ENCODE measurements at places on chromosomes 2 and 18.
A peak's percentile ranks its signal among the peaks of the same experiment; 100 is the strongest.

DNA sequence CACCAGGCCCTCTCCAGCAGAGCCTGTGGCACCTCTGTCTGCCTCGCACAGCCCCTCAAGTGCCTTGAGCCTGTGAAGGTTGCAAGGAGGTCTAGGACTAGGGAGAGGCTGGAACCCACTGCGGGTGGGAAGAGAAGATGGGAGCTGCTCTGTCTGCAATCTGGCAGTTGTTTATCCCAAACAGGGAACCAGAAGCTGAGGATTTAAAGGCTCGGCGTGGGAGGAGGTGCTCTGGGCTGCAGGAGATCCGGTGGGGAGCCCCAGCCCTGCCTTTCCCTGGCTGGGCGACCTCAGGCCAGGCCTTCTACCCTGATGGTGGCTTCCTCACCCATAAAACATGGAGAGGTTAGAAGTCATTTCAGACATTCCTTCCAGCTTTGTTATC lies 174.1 kb downstream of the SMAD7 start:
- no peak for DNase-seq

DNA sequence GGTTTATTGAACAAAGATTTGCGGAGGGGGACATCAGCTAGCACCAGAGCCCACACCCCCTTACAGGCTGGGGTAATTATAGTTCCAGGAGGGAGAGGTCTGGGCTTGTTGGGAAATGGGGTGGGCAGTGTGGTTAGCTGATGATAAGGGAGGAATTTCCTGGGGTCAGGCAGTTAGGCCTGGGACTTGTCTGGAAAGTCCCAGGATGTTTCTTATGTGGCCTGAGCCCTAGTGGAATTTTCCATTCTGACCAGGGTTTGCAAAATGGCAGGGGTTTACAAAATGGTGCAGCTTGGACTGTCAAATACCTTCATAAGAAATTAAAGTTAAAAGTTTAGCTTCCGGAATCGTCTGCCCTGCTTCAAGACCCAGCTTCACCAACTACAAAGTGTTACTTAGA lies 199.1 kb downstream of the FBXO15 start:
- no peak for DNase-seq

DNA sequence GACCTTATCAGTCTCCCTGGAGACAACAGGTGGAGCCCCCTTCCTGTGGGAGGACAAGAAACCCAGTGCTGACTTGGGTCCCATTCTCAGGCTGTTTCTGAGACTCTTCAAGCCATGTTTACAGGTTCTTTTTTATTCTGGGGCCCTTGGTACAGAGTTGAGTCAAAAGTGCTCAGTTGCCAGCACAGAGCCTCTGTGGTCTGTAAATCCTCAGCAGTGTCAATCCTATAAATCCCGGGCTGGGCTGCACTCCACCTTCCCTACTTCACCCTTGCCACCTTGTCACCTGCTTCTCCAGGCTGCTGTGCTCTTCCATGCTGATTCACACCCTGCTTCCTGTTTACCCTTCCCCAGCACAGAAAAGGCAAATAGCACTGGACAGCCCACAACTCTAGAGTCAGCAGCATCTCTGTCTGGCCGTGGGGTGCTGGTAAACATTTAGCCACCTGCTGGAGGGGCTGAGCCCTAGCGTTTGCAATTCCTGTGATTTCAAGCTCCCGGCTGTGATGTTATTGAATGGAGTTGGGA lies 74.7 kb downstream of the TNFRSF11A start:
- DNase-seq, result no peak

DNA sequence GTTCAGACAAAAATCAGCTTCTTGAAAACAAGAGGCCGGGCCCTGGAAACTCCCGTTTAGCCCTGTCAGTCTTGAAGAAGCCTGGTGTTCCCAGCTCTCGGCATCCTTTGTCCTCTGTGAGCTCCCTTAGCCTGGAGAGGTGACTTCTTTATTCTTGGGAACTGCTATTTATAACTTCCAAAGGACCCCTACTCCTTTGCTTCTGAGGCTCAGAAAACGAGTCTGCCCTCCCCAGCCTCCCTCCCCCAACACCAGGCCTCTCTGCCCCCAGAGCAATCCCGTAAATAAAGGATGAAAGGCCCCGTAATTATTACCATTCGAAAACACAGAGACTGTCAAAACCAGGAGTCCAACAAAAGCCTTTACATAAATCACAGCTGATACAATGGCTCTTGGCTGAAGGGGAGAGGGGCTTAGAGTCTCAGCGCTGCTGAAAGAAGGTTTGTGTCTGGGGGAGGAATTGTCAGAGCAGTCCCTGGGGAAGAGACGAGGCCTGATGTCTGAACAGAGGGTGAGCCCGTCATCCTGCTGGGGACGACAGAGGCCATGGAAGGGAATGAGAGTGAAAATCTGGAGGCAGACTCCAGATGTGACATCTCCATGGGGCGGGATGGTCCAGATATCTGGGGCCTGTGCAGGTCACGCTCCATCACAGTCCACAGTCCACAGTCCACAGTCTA lies 283.0 kb downstream of the MYCN start:
- DNase-seq, result no peak

GRCh38 chr2:226215902-226216503 lies 583.6 kb downstream of the IRS1 start:
- peak; percentile 28 for DNase-seq

- DNase-seq, result no peak
Observed at GRCh38 chr2:164937864-164938401, 17.4 kb downstream of the SLC38A11 start.

DNA sequence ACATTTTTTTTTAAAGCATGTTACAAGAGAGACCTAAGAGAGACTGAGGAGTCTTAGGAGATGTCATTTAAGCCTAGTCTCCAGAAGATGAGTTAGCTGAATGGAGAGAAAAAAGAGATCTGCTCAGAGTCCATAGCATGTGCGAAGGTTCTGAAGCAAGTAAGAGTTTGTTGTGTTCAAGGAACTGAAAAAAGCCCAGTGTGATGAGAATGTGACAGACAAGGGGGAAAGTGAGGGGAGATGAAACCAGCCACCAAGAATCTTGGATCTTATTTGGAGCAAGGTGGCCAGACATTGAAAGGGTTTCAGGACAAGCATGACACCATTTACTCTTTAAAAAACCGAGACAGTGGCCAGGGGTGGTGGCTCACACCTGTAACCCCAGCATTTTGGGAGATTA lies 5.2 kb upstream of the MOB1A start:
- DNase-seq, result no peak

GRCh38 chr18:73684647-73685046 lies 463.0 kb downstream of the FBXO15 start:
- no peak for DNase-seq

DNA sequence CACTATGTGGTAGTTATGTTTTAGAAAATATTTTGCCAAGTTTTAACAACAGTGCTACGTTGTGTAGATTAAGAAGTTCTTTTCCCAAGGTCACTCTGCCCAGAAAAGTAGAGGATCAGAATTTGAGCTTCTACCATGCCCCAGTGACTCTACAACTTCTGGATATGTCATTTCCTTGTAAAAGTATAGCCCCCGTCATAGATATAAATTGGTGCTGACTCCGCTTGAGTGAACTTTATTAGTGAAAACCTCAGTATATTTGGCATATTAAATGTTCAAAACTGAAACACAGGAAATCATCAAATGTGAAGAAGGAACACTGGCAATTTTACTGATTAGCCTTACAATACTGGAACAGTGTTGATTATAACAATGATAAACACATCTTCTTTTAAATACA lies 256.7 kb upstream of the UBE2E3 start:
- no peak for DNase-seq

DNA sequence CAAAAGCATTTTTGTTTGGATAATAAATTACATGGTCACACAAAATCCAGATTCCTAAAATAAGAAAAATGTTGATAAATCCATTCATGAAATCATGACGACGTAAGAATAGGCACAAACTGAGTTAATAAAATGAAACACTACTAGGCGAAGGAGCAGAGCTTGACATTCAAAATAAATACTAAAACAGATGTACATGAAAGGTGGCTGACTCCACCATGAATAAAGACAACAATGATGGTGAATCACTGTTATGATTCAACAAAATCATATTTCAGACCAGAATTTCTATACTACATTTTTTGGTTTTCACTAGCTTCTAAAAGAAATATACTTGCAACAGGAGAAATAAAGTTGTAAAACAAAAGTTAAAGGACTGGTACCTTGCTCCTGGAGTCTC lies 122.0 kb upstream of the RNU4ATAC start:
- DNase-seq, result no peak

DNA sequence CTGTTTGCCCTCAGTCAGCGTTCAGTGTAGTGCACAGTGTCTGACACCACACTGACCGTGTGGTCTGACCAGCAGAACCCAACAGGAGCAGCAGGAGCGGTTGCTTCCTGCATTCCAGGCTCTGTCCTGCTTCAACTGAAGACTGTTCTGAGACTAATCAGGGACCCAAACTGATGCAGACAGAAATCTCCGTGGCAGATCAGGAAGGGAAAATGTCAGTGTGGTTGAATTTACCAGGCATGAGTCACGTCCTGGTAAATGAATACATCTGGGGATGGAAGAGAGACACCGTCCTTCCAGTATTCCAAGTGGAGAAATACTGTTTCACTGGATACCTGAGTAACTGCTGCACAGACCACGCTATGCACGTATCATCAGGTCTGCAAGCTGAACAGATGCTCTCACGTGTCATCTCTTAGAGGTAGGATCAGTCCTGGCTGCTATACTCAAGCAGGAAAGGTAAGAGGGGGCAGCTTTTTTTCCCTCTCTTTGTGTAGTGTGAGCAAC lies 223.6 kb upstream of the EPAS1 start:
- peak; percentile 43 for DNase-seq

- no peak for DNase-seq
Observed at GRCh38 chr18:61209801-61210200, 123.4 kb upstream of the CDH20 start.

DNA sequence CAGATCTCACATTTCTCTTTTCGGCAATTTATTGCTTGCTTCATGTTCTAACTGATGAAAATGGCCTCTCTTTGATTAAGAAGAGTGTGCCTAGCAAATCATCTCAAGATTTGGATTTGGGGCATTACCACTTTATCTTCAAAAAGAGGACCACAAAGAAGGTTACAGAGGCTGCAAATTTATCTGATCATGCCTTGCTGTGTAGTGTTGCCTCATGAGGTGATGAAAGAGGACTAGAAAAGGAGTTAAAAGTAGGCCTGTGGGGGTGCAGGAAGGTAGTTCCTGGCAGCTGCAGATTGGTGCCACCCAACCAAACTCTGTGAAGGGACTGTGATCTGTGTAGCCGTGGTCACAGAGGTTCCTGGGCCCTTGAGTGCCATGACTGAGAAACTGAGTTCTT lies 69.2 kb downstream of the PRELID3A start:
- no peak for DNase-seq

DNA sequence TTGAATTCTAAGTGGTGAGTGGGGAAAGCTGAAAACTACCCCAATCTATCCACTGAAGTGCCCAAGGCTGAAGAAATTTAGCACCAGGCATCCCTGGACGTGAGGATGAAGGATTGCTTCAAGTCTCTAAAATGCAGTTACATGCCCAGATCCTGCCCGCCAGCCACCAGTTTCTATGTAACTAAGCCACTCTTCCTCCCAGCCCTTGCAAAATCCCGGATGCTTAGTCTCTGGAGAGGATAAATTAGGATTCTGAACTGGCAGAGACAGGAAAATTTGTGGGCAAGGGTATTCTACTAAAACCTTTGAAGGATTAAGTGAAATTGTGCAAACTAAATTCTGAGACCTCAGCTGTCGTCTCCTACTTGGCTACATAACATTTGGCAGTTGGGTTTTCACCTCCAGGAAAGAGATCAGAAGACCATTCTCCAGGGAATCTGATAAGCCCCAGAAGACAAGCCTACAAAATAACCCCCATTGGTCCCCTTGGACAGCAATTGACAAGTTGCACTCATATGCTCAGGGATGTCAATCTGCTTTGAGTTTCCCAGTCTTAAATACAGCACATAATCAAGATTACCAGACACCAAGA lies 93.9 kb upstream of the CD226 start:
- DNase-seq, result no peak

DNA sequence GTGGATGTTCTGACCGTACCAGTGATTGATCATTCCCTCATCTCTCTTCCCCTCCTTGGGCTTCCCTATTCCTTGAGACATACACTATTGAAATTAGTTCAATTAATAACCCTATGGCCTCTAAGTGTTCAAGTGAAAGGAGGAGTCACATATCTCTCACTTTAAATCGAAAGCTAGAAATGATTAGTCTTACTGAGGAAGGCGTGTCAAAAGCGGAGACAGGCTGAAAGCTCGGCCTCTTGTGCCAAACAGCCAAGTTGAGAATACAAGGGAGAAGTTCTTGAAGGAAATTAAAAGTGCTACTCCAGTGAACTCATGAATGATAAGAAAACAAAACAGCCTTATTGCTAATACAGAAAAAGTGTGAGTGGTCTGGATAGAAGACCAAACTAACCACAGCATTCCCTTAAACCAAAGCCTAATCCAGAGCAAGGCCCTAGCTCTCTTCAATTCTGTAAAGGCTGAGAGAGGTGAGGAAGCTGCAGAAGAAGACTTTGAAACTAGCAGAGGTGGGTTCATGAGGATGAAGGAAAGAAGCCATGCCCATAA lies 144.4 kb upstream of the LYPD6 start:
- DNase-seq, result no peak

GRCh38 chr18:59657012-59657411 lies 40.2 kb downstream of the CCBE1 start:
- DNase-seq, result no peak

DNA sequence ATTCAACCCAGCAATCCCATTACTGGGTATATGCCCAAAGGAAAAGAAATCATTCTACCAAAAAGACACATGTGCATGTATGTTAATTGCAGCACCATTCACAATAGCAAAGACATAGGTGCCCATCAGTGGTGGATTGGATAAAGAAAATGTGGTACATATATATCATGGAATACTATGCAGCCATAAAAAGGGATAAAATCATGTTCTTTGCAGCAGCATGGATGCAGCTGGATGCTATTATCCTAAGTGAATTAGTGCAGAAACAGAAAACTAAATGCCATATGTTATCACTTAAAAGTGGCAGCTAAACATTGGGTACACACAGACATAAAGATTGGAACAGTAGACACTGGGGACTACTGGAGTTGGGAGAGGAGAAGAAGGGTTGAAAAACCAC lies 82.2 kb downstream of the MYO3B start:
- no peak for DNase-seq

GRCh38 chr2:144458541-144458940 lies 61.4 kb downstream of the ZEB2 start:
- DNase-seq, result no peak

GRCh38 chr2:120586507-120587278 lies 149.0 kb upstream of the GLI2 start:
- no peak for DNase-seq

- DNase-seq, result no peak
Observed at GRCh38 chr2:168642873-168643272, 159.6 kb upstream of the NOSTRIN start.
